ENCODE measurements at places on chromosomes 2 and 18.

DNA sequence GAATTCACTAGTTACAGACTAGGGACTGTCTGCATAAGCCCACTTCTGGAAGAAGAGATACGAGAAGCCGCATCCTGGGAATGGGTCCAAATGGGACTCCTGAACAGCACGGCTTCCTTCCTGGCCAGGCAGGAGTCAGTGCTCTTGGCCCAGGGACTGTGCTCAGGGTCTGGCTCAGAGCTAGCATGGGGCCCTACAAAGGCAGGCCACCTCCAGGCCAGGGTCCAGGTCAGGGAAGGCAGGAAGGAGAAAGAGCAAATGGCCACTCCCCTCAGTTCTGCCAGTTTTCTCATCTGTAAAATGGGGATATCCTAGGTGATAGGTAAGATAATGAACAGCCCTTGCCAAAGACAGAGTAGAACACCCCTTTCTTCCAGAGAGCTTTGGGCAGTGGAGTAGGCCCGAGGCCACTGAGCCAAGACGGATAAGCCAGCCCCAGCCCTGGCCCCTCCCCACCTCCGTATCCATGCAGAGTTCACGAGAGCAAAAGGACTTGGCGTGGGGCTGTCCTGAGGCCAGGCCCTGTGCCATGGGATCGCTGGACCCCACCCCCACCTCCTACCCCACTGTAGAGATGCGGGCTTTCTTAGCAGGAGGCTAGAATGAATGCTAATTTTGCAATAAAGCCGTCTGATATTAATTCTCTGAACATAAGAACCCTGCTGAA lies 190.1 kb downstream of the MGAT5 start:
- DNase-seq, result no peak

- DNase-seq, result no peak
Measured at GRCh38 chr2:208545403-208546042, 138.9 kb downstream of the PTH2R start.

- no peak for DNase-seq
Measured at GRCh38 chr2:239286901-239287300, 113.9 kb downstream of the HDAC4 start.

- DNase-seq, result no peak
Measured at GRCh38 chr2:45681675-45682074, 30.2 kb downstream of the PRKCE start.

- no peak for DNase-seq
Measured at GRCh38 chr2:204251158-204251997, 293.9 kb upstream of the PARD3B start.

DNA sequence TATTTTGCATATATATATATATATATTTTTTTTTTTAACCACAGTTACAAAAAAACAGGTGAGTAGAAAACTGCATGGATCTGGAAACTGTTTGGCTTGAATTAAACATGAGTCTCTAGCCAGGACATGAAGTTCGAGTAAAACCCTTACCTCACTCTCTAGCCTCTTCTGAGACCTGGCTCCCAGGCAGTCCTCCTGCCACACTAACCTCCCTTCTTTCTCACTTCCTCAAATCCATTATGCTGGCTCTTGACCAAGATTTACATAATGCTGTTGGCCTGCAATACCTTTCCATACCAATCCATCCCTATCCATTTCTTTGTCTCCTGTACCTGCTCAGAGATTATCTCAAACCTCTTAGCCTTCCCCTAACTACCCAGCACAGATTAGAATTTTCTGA lies 34.0 kb downstream of the PIGN start:
- DNase-seq, result no peak

DNA sequence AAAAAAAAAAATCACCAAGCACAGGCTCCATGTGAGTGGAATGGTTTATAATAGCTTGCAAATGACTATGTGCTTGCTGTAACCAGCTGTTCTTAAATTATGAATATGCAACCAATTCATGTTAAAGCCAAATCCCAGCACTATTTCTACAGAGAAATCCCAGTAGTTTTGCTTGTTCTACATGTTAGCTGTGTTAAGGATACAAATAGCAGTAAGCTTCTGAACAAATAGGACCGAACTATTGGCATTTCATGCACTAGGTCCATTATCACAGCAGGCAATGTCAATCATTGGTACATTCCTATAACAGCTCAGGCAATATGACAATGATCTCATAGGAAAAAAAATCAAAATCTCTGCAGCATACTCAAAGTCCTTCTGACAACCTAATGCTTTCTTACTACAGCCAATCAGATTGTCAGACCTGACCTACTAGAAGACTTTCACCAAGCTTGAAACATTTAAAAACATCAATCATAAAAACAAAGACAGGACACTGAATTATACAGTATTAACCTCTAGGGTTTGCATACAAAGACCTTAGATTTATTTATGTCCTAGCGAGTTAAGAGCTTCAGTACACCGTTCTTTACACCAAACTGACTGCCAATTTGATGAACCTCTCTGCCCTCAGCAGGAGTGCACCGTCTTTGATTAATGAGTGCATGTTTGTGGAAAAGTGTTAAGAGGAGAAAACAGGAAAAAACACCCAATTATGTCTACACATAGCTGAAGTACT lies 6.4 kb downstream of the BAZ2B start:
- no peak for DNase-seq

DNA sequence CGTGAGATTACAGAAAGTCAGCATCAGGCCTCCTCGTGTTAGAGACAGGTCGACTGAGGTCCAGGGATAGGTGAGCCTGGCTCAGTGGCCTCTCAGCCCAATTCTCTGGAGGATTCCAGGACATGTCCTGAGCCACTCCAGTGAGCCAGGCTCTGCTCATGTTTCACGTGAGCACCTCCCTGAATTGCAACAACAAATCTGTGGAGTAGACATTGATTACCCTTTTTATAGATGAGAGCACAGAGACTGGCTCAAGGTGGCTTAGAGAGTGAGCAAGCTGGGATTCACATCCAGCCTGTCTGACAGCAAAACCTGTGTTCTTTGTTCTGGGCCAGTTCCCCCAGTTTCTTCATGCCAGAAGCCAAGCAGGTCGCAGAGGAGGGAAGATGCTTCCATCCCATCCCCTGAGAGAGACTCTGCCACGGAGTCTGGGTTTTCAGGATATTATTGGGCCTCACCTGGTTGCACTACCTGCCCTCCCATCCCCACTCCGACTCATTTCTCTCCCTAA lies 46.4 kb downstream of the HS1BP3 start:
- DNase-seq, result no peak

GRCh38 chr2:118723394-118723793 lies 124.1 kb downstream of the EN1 start:
- no peak for DNase-seq

- DNase-seq, result no peak
Measured at GRCh38 chr2:218701806-218702205, 8.8 kb upstream of the TTLL4 start.

GRCh38 chr2:7627583-7627982 lies 710.4 kb downstream of the RNF144A start:
- DNase-seq, result no peak

- DNase-seq, result no peak
Measured at GRCh38 chr2:239113171-239113570, 265.3 kb downstream of the TWIST2 start.

- no peak for DNase-seq
Measured at GRCh38 chr18:27887711-27888495, 289.0 kb downstream of the CDH2 start.

DNA sequence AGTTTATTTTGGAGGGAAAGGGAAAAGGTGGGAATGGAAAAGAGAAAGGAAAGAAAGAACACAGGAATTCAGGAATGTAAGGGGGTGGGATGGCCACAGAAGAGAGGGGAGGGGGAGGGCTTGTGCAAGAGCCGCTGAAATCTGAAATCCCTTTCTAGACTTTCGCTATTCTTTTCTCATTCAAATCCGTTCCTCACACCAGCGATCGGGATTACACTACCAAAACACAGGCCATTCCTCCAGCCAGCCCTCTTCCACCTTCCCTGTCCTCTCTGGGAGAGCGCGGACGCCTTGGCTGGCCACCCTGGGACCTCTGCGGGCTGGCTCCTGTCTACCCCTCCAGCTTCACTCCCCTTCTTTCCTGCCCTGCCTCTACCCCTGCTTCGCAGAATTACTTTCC lies 102.3 kb downstream of the CDCA7 start:
- DNase-seq, result no peak

GRCh38 chr2:108194409-108195132 lies 45.2 kb upstream of the SULT1C3 start:
- no peak for DNase-seq

GRCh38 chr2:141630407-141630930 lies 500.3 kb downstream of the LRP1B start:
- DNase-seq, result no peak

DNA sequence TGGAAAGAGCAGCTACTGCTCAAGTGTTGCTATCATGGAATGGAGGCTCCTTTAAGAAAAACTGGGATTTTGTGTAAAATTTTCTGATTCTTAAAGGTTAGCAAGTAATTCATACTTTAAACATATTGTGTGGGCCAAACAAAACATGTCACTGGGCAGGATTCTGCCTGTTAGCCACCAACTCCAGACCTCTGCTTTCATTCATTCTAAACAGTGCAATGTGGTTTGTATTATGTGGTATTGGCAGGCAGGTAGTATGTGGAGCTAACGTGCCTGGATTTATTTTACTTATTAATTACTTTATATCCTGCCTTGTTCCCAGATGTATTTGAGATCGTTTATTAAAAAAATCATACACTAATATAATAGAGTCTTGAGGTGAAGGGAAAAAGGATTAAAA lies 1521.3 kb upstream of the ACVR2A start:
- DNase-seq, result no peak

DNA sequence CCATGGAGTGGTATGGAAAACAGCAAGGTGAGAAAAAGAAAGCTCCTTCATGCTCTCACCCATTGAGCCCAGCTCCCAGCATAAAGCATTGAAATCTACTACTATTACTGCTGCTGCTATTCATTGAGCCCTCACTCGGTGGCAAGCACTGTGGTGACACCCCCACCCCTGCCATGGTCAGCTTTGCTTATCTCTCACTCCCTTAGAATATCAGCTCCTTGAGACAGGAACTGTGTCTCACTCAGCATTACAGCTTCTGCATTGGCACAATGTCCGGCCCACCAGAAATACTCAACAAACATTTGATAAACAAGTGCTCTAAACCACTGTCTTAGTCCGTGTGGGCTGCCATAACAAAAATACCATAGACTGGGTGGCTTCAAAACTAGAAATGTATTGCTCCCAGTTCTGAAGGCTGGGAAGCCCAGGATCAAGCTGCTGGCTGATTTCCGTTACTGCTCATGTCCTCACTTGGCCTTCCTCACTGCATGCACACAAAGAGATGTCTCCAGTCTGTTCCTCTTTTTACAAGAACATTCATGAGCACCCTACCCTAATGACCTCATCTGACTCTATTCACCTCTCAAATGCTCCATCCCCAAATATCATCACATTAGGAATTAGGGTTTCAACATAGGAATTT lies 116.3 kb downstream of the ZBTB7C start:
- no peak for DNase-seq

- DNase-seq, result no peak
Measured at GRCh38 chr2:41865263-41865662, 182.6 kb upstream of the PKDCC start.

DNA sequence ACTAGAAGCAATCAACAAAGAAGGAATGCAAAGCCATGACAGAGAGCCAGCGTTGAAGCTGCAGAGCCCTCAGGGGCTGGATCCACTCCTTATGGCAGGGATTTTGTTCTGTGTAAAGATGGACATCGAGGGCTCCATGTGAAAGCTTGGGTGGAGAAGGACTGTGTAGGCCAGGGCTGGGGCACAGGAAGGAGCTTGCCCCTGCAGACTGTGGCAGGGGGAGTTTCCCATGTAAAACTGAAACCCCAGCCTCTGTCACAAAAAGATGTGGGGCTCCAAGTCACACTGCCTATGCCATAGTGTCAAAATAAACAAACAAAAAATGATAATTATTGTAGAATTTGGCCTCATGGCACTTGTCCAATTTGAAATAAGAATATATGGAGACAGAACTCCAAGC lies 408.7 kb upstream of the HS6ST1 start:
- no peak for DNase-seq

DNA sequence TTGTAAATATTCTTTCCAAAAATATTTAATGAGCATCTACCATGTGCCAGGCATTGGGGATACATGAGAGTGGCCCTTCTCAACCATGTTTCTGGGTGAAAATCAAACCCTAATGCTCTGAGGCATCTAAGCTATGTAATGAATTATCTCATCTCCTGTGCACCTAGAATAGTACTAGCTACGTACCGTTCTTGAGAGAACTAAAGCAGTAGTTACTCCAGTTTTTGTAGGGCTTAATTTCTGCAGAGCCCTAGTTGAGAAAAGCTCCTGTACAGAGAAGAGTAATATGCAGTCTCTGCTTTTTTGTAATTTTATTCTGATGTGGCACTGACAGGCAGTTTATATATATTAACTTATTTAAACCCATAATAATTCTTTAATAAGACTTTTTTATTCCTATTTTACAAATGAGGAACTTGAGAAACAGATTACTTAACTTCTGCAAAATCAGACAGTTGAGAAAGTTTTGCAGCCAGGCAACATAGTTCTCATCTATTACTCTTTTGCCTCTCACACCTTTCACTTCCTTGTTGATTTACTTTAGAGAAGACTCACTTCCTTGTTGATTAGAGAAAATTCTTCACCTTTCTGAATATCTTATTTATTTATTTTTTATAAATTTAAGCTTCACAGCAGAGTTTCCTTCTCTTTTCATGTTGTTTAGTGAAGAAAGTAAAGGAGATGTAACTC lies 3.1 kb downstream of the SPOPL start:
- no peak for DNase-seq

- no peak for DNase-seq
Measured at GRCh38 chr2:4981802-4982409, 710.3 kb upstream of the SOX11 start.

DNA sequence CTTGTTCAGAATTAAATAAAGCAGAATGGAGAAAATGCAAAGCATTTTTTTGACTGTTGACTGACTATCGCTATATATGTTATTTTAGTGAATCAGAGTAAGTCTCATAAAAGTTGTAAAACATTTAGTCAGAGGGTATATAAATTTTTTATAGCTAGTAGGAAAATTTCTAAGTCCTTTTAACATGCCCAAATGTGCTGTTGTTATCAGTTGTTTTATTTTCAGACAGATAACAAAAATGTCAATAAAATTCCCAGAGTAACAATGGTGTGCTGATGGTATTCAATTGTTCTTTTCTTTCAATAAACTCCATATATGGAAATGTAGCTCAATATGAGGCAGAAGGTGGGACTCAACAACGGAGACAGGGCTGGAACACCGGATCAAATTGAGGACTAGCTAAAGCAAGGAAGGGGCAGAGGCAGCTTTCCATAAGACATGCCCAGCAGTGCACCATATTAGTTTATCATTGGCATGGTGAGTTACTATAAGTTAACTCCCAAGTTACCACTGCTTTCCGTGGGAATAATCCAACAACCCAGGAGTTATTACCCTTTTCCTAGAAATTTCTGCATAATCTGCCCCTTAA lies 26.6 kb downstream of the GULP1 start:
- DNase-seq, result no peak

Measured in stimulated activated CD4-positive, alpha-beta T cell treated with anti-CD3 and anti-CD28 coated beads, Interleukin-4, amount 100 ng/mL, for 24 hours (primary cell).